Aorta (tissue), 5 donors: ENCODE measurements at places on chromosomes 13 and 19.

DNA sequence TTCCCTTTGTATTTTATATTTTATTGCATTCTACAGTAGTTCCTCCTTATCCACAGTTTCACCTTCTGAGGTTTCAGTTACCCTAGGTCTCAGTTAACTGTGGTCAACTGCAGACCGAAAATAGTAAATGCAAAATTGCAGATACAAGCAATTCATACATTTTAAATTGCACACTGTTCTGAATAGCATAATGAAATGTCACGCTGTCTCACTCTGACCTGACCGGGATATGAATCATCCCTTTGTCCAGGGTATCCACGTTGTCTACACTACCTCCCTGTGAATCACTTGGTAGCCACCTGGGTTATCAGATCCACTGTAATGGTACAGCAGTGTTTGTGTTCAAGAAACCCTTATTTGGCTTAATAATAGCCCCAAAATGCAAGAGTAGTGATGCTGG, 325.0 kb downstream of the DNAJC15 start:
- H3K27ac ChIP-seq, result no peak overlapping the region
- peaks cover 2% of the 10 kb centered on the region for H3K4me1 ChIP-seq
- no peaks in the 10 kb centered on the region for H3K36me3 ChIP-seq

DNA sequence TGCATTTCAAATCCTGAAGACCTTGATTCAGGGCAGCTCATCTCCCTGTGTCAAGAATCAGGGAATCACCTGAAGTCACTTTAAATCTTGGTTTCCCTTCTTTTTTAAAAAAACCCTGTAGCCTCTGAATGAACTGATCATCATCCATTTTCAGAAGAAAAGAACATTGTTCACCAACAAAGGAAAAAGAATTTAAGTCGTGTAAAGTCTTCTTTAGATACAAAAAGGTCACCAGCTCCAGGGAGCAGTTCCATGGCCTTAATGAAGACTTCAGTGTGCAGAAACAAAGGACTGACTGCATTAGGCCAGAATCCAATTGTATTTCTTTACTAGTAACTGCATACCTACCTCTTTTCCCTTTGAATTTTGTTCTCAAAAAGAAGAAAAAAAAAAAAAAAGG, 245.0 kb downstream of the ABCC4 start:
- peaks cover 1% of the 10 kb centered on the region for H3K27me3 ChIP-seq
- H3K4me1 ChIP-seq, result no peaks in the 10 kb centered on the region

DNA sequence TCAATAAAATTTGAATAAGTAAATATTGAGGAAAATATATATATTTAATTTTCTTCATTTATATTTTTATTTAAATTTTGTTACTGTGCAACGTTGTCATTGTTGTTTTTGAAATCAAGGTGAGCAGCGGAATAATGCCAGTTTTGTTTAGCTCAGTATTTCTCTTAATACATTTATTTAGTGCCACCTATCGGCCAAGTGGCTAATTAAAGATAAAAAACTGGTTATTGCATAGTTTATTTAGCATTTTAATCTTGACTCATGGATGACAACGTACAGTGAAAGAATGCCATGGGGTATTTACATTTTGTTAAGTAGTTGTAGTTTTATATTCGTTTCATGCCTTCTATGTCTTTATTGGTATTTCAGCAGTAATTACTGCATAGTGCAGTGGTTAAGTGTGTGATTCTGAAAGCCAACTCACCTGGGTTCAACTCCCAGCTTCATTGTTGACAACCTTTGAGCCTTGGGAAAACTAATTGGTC, 265.9 kb downstream of the MYO16 start:
- no peak for DNase-seq
- H3K27ac ChIP-seq, result no peak overlapping the region
- no peaks in the 10 kb centered on the region for H3K27me3 ChIP-seq
- no peak overlapping the region for H3K4me3 ChIP-seq
- H3K4me1 ChIP-seq, result no peaks in the 10 kb centered on the region

DNA sequence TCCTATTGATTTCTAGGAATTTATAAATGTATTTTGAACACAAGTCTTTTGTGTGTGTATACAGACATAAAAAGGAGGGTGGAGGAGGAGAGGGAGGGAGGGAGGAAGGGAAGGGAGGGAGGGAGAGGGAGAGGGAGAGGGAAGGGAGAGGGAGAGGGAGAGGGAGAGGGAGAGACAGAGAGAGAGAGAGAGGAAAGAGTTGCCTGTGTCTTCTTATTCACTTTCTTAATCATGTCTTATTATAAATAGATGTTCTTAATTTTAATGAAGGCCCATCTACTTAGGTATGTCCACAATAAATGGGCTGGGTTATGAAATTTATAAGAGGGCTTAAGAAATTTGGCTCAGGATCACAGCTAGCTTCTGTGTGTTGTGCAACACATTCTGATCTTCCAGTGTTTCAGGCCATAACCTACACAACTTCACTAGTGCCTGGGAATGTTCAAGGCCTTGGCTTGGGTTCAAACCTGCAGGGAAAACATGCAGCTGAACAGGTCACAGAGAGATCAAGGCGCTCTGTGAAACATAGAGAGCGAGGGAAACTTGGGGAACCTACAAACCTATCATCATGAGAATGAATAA, 39.3 kb downstream of the ZNF45 start:
- no peak for DNase-seq
- H3K27ac ChIP-seq, result no peak overlapping the region
- no peaks in the 10 kb centered on the region for H3K27me3 ChIP-seq
- H3K36me3 ChIP-seq, result no peaks in the 10 kb centered on the region
